Left lung (tissue), 14 donors: ENCODE measurements at places on chromosomes 11 and 22. TPM values are rescaled to one million over a fixed set of nuclear protein-coding genes. Genes with fewer than 3 reads are reported as not detected.

The PRCP gene
- polyA plus RNA-seq: 234 TPM

The SORL1 gene
- 31.9 TPM for polyA plus RNA-seq

The P2RY6 gene
- polyA plus RNA-seq: 2.8 TPM

The NELL1 gene
- polyA plus RNA-seq: 0.48 TPM

The PNPLA3 gene
- 0.53 TPM for polyA plus RNA-seq

The ANKRD42 gene
- 14.8 TPM for polyA plus RNA-seq

The PLEKHA7 gene
- 24.4 TPM for polyA plus RNA-seq

The P2RX3 gene
- polyA plus RNA-seq: 0.47 TPM
